ENCODE measurements at places on chromosomes 4 and X. TPM values are rescaled to one million over a fixed set of nuclear protein-coding genes. Genes with fewer than 3 reads are reported as not detected.

The HTR2C gene
- total RNA-seq, result not detected

- no peak for DNase-seq
Observed at GRCh38 chr4:84684361-84684760, 101.4 kb downstream of the CDS1 start.

GRCh38 chr4:41539711-41540110, 1.8 kb downstream of the LIMCH1 start:
- DNase-seq, result no peak

DNA sequence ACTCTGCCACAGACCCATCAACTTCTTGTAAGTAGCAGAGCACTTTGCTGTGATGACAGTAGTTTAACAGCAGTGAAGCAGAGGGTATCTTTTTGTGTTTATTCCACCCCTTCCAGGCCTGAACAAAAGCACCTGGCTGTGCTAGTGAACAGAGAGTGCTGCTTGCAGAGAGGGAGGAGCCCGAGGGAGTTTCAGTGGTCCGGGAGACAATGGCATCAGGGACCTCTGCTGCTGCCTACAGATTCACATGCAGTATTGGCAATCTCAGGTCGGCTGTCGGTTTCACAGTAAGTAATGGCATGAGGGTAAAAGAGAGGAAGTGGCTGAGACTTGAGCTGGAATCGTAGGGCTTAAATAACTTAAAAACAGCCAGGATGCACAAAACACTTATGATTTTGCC, 755.8 kb downstream of the RPA4 start:
- DNase-seq, result no peak

GRCh38 chrX:130343411-130343810, 3.7 kb downstream of the SLC25A14 start:
- no peak for DNase-seq

DNA sequence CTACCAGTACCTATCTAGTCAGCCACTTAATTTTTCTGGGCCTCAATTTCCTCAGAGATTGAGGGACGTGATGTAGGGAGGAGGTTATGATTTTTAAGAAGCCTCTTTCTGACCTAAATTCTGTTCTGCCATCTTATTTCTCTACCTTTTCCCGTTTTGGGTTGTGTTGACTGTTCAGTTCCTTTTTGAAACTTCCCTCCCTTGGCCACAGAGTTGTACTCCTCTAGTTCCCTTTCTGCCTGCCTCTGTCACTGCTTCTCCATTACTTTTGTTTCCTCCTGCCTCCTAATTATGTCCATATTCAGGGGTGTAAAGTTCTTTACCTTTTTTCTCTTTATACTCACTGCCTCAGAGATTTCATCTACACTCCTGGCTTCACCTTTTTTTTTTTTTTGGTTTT, 25.4 kb downstream of the CLCN5 start:
- no peak for DNase-seq

GRCh38 chrX:15059474-15059873, 186.3 kb downstream of the MOSPD2 start:
- no peak for DNase-seq
